Endodermal cell (in vitro differentiated cells): ENCODE measurements at places on chromosomes 7 and 10. TPM values are rescaled to one million over a fixed set of nuclear protein-coding genes. Genes with fewer than 3 reads are reported as not detected.

LRIT1 gene
- not detected in 3 replicates for total RNA-seq

- H3K27ac ChIP-seq = no peak overlapping the region
- no peak overlapping the region for H3K4me3 ChIP-seq
- H3K36me3 ChIP-seq = no peaks in the 10 kb centered on the region
These were observed 186.7 kb downstream of the ADARB2 start for GRCh38 chr10:1550616-1551015.

DNA sequence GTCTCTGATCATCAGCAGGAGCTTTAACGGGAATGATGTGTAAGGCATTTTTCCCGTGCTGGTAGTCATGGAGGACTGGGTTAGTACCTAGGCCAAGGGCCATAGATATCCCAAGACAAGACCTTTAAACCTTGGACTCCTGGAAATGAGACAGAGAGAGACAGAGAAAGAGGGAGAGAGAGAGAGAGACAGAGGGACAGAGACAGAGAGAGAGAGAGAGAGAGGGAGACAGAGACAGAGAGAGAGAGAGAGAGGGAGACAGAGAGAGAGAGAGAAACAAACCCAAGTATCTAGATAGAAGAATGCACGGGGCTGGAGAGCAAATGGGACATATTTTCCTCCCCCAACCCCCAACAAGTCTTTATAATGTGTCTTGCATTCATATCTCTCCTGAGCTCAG, 22.3 kb downstream of the ZC3HAV1 start:
- H3K4me3 ChIP-seq = peak overlapping the region; percentile 28
- H3K27ac ChIP-seq = no peak overlapping the region
- no peaks in the 10 kb centered on the region for H3K4me1 ChIP-seq
- H3K36me3 ChIP-seq = peaks cover 72% of the 10 kb centered on the region

- no peak overlapping the region for H3K4me3 ChIP-seq
- no peak for DNase-seq
- H3K27ac ChIP-seq = no peak overlapping the region
- H3K4me1 ChIP-seq = no peaks in the 10 kb centered on the region
These were observed 259.7 kb upstream of the MGMT start for GRCh38 chr10:129207297-129207696.

GRCh38 chr10:3126741-3127346, 45.7 kb downstream of the PITRM1 start:
- peaks cover 5% of the 10 kb centered on the region for H3K36me3 ChIP-seq
- no peaks in the 10 kb centered on the region for H3K4me1 ChIP-seq
- H3K27me3 ChIP-seq = no peaks in the 10 kb centered on the region
- no peak for DNase-seq
- no peak overlapping the region for H3K4me3 ChIP-seq
- H3K27ac ChIP-seq = peak overlapping the region; percentile 64

- no peaks in the 10 kb centered on the region for H3K27me3 ChIP-seq
- H3K4me1 ChIP-seq = no peaks in the 10 kb centered on the region
These were observed 13.4 kb downstream of the BRI3 start for GRCh38 chr7:98294798-98295382.

GNG11 gene
- total RNA-seq = 1.9 to 3.2 TPM (median 3.1 TPM) in 3 replicates

VIM gene
- 84.3 to 184 TPM (median 92.4 TPM) in 3 replicates for total RNA-seq

DNA sequence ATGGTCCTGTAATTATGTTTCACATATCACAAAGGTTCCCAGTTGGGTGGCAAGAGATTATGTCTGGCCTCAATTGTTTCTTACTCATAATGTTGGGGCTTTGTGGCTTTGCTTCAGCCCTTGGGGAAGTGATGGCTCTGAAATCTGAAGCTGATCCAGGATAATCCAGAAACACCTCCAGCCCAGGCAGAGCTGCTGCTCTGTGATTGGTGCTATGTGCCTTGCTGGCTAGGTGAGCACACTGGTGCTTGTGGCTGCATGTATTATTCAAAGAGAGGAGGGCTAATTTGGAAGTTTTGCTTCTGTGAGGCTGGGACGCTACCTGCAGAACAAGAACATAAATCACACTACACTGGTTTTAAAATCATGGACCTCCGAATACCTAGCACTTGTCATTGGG, 346.6 kb upstream of the MGMT start:
- H3K4me3 ChIP-seq = no peak overlapping the region
- H3K4me1 ChIP-seq = no peaks in the 10 kb centered on the region
- H3K36me3 ChIP-seq = no peaks in the 10 kb centered on the region
- H3K27me3 ChIP-seq = peaks cover 34% of the 10 kb centered on the region
- H3K27ac ChIP-seq = no peak overlapping the region

TMEM213 gene
- total RNA-seq = not detected in 3 replicates

DNA sequence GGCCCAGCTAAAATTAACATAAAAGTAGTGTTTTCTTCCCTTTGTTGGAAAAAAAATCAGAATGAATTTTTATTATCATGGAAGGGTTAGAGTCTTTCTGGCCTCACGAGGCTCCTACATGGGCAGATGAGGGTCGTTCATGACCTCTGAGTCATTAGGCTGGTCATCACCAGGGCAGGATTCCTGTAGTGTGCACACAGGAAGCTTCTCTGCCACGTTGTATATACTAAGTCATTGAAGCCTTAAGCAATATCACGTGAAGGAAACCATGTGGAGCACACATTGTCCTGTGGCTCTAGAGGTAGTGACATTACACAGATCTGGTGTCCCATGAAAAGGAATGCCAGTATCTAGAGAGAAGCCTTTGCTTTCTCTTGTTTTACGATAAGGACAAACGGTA, 84.7 kb upstream of the C1QL3 start:
- H3K4me1 ChIP-seq = peaks cover 6% of the 10 kb centered on the region
- DNase-seq = no peak
- no peaks in the 10 kb centered on the region for H3K36me3 ChIP-seq
- no peak overlapping the region for H3K4me3 ChIP-seq
- no peak overlapping the region for H3K27ac ChIP-seq

ELMO1 gene
- 98.2 to 120 TPM (median 120 TPM) in 3 replicates for total RNA-seq

HDAC9 gene
- 1.5 to 2.0 TPM (median 1.5 TPM) in 3 replicates for total RNA-seq

DNA sequence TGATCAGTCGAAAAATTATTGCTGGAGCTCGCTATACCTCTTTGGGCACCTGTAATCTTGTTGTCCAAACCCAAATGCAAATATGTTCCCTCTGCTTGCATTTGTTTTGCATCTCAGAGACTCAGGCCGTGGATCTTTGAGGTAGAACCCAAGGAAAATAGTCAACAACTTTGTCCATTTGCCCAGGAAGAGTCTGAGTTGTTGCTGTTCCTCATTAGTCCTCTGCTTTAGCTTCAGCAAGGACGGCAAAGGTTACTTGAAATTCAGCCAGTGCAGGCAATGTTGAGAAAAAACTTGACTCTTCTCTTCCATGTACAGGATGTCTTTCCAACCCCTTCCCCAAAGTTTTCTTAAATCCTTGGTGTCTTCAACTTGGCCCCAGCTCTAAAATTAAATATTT, 45.8 kb downstream of the PDK4 start:
- no peak for DNase-seq
- peaks cover 13% of the 10 kb centered on the region for H3K4me1 ChIP-seq
- H3K36me3 ChIP-seq = no peaks in the 10 kb centered on the region
- H3K4me3 ChIP-seq = no peak overlapping the region
- H3K27me3 ChIP-seq = peaks cover 29% of the 10 kb centered on the region

GRCh38 chr10:32105782-32106382, 49.7 kb upstream of the KIF5B start:
- H3K27me3 ChIP-seq = no peaks in the 10 kb centered on the region
- no peaks in the 10 kb centered on the region for H3K36me3 ChIP-seq
- DNase-seq = no peak
- H3K4me1 ChIP-seq = peaks cover 3% of the 10 kb centered on the region
